T-helper 2 cell treated with Interferon-gamma antibody and Interleukin-4, amounts not matched to agents 100 ng/mL and 5 ng/mL, for 36 hours (primary cell): ENCODE measurements at places on chromosomes 3 and 15. TPM values are rescaled to one million over a fixed set of nuclear protein-coding genes. Genes with fewer than 3 reads are reported as not detected.

Gene FILIP1L
- 5.0 and 5.5 TPM in 2 replicates for total RNA-seq

Gene ACSBG1
- total RNA-seq = not detected in 2 replicates

Gene CSPG5
- total RNA-seq = 0.57 and 0.64 TPM in 2 replicates

Gene TMEM158
- 1.0 and 1.1 TPM in 2 replicates for total RNA-seq
